T47D (cell line): ENCODE measurements at places on chromosomes 7 and 10.

DNA sequence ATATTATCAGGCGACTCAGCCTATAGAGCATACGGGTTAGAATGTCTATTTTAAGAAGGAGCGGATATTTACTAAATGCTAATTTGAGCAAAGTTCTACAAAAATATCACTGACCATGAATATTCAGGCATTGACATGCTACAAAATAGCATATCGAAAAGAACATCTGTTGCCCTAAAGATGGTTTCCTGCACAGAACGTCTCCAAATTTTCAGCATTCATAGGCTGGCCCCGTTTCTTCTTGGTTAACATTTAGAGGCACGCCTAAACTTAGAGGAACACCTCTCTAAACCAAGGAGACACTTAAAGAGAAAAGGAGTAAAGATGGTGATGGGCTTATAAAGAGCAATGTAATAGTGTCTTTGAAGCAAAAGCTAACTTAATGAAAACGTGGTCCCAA is 1.3 kb upstream of the MINPP1 start:
- DNase-seq: no peak

- DNase-seq: no peak
Observed at GRCh38 chr7:132352800-132353199, 223.5 kb downstream of the PLXNA4 start.

GRCh38 chr7:138625084-138625848 is 75.9 kb downstream of the SVOPL start:
- no peak for DNase-seq

DNA sequence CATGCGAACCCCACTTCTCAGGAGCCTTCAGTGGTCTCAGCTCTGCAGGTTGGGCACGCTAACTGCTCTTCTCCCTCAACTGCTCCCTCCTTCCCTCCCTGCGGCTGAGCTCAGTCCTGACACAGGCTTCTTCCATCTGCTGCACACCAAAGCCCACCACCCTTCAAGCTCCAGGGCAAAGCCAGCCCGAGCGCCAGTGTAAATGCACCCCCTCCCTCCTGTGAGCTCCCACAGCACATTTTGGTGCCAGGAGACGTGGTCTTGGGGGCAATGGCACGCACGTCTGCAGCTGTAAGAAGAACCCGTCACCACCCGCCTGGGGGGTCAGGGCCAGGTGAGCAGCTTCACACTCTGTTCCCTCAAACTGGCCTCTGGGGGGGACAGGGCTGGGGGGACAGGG is 15.9 kb downstream of the VIPR2 start:
- no peak for DNase-seq

DNA sequence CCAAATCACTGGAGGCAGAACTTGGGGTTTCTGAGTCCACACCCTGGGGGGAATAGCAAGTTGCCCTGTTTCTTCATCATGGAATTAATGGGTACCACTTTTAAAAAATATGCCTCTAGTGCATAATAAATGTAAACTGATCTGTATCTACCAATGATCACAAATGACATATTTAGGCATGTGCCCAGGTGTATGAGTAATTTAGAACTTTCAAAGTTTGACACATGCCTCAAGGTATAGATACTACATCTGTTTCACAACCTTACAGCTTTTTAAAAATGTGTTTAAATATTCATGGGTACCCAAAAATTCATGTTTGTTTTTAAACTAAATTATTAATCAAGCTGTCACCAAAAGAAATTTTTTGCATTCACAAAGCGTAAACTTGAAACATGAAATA is 226.0 kb downstream of the KIAA1217 start:
- DNase-seq: no peak

DNA sequence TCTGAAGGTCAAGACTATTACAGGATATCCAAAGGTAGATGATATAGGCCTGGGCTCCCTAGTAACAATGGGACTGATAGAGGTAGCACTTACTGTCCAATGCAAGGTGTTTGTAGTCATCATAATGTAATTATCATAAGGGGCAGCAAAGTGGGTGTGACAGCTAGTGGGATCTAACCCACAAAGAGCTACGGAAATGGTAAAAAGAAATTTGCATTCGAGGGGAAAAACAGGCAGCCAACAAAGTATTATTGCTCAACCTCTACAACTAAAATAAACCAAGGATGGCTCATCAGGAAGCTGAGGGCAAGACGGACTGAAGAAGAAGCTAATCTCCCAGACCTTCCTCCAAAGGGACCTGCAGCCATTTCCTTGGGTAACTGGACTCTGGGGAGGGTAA is 211.0 kb downstream of the WDR11 start:
- DNase-seq: no peak

DNA sequence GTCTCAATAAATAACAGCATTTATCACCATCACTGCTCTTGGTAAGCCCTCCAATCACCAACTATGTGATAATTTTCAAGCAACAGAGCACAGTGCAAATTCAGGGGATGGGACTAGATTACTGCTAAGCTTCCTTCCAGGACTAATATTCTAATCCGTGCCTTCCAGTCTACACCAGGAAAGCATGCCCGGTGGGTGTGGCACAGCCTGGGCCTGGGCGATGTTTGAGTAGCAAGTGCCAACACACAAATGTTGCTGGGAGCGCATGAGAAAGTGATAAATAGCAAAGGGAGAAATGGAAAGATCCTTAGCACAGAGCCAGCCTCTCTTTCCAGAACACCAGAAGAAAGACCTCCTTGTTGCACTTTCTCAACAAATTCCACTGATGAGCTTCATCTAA is 13.5 kb upstream of the TM9SF3 start:
- no peak for DNase-seq

- no peak for DNase-seq
Observed at GRCh38 chr7:129786825-129787563, 165.8 kb downstream of the UBE2H start.

- DNase-seq: no peak
Observed at GRCh38 chr10:6313111-6313895, 110.6 kb downstream of the PFKFB3 start.

DNA sequence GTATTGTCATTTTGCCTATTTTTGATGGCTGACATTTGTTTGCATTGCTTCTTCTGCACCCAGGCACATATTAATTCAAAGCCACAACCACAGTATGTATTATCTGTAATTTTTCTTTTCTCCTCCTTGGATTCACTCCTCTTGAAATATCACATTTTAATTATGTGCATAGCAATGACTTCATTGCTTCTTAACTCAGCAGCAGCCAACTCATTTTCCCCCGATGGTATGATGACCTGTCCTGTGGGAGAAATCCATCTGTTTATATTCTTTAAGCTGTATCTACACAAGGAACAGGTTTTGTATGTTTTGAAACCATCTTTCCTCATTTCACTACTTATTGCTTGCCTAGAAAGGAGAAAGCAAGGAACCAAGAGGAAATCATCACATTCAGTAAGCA is 588.8 kb downstream of the INHBA start:
- peak; percentile 44 for DNase-seq
